ENCODE measurements at places on chromosomes 7 and 10.

GRCh38 chr7:155192961-155193640 lies 104.6 kb upstream of the INSIG1 start:
- DNase-seq: no peak

- no peak for DNase-seq
Observed at GRCh38 chr7:66237906-66238772, 33.0 kb downstream of the TPST1 start.

- no peak for DNase-seq
Observed at GRCh38 chr10:120770496-120770895, 80.7 kb upstream of the WDR11 start.

GRCh38 chr10:11286261-11286852 lies 268.7 kb downstream of the CELF2 start:
- DNase-seq: no peak

DNA sequence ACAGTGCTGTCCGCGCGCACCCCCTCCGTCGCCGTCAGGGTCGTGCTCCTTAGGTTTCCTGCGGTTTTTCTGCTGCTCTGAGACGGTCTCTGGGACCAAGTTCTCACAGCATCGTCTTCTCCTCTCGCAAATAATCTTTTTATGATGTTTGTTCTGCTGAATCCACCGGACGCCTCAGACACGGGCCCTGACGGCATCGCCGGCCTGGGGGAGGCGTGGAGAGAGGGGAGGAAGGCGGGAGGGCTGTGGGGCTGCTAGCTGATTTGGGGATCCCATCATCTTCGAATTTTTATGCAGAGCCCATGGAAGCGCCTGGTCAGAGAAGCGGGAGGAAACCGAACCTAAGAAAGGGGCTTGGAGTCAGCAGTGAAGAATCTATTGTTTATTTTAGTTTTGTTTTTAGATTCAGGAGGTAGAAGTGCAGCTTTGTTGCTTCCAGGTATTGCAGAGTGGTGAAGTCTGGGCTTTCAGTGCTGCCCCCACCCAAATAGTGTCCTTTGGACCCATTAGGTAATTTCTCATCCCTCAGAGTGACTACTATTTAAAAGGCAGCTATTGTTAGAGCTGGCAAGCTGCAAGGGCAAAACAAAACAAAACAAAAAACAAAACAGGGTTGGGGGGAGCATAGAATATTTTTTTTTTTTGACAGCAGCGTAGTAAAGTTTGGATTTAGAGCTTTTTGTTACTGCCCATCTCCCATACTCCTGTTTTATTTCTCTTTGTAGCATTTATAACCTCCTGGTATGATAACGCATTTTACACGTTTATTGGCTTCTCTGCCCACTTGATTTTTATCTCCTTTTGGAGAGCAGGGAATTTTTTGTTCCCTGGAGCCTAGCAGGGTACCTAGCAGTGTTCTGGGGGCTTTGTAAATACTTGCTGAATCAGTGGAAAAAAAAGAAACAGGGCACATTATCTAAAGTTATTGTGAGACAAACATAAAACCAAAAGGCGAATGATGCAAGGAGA lies 92.6 kb downstream of the SPAG6 start:
- no peak for DNase-seq

GRCh38 chr10:15661574-15661973 lies 58.1 kb downstream of the ITGA8 start:
- no peak for DNase-seq

DNA sequence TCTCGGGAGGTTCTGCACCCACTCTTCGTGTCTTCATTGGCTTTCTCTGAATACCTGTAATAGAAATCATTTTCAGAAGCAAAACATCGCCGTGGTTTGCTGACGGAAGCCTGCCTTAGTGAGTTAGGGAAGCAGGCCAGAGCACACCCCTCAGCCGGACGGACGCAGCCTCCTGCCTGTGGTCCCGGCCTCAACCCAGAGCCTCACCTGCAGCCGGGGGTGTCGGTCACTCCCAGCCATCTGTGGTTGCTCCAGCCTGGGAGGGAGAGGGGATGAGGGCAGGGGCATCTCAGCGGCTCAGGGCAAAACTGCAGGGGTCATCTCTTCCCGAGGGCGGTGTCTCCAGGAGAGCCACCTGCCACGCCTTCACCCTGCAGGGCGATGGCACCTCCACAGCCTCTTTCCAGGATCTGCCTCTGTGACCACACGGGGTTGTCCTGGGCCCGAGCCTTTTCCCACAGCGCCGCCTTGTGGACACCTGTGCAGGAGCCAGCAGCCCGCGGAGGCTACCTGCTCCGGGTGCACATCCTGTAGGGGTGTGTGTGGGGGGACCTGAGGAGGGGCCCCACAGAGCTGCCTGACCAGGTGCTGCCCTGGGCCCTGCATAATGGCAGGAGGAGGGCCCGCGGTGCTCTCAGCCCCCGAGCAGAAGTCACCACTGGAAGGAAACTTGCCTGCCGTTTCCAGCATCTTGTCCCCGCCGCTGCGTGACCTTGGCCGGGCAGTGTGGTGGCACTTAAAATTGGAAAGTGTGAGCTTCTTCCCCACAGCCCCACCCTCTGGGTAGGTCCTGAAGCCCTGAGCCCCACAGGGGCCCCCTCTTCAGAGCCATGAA lies 21.6 kb upstream of the AP5Z1 start:
- DNase-seq: no peak

DNA sequence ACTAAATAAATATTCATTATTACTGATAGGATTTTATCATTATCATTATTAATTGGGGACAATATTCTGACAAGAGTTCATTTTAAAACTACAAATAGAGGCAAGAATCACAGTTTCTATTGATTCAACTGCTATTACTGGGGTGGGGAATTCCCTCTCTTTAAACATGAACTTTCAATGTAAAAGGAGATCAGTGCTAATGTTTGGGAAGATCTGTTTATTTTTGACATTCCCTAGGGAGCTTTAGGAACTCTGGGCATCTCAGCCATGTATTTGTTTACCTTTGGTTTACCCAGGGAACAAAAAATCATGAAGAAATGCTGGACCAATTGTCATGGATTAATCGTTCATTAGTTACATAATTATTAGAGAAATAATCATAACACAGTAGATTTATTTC lies 443.2 kb upstream of the AKR1E2 start:
- no peak for DNase-seq

GRCh38 chr10:126463286-126463685 lies 75.0 kb upstream of the ADAM12 start:
- DNase-seq: no peak

DNA sequence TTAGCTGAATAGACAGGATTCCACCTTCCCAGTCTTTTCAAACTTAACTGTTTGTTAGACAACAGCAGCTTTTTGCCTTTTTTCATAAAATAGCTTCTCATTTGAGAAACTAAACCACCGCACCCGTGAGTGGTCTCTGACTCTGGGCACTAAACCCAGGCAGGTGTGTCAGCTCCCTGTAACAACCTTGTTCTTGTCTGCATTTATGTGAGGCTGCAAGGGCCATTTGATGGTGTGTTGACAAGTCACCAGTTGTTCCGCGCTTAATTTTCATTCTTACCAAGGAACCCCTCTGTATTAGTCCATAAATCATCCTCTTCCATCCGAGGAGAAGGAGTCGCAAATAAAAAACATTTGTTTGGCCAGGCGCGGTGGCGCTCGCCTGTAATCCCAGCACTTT lies 1.5 kb downstream of the STOX1 start:
- no peak for DNase-seq

GRCh38 chr10:112526139-112526538 lies 79.1 kb downstream of the VTI1A start:
- DNase-seq: no peak

DNA sequence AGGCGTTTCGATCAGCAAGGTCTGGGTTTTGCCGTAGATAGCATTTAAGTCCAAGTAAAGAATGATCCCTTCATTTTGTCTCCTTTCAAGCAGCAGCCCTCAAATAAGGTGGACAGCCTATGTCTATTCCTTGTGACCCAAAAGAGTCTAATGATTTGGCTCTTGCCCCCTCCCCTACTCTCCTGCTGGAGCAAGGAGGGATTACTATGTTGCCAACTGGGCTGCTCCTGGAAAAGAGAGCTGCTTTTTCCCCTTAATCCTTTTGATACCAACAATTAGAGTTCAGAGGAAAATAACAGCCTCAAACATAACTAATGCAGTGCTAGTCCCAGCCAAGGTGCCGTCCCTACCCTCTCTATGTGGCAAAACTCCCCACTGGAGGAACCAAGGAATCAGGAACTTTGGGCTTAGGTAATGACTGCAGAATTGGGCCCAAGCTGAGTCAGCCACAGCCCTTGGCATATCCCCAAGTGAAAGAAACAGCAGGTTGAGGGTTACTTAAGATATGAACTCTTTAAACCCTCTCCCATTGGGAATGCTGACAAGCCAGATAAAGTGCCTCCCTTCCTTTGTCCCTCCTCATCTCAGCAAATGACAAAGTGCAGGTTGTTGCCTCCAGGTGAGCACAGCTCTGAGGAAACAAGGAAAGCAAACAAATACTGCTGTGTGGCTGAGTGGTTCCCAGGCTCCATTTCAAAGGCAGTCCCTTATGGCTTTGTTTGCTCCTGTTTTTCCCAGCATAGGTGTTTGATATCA lies 643.7 kb downstream of the INHBA start:
- no peak for DNase-seq

DNA sequence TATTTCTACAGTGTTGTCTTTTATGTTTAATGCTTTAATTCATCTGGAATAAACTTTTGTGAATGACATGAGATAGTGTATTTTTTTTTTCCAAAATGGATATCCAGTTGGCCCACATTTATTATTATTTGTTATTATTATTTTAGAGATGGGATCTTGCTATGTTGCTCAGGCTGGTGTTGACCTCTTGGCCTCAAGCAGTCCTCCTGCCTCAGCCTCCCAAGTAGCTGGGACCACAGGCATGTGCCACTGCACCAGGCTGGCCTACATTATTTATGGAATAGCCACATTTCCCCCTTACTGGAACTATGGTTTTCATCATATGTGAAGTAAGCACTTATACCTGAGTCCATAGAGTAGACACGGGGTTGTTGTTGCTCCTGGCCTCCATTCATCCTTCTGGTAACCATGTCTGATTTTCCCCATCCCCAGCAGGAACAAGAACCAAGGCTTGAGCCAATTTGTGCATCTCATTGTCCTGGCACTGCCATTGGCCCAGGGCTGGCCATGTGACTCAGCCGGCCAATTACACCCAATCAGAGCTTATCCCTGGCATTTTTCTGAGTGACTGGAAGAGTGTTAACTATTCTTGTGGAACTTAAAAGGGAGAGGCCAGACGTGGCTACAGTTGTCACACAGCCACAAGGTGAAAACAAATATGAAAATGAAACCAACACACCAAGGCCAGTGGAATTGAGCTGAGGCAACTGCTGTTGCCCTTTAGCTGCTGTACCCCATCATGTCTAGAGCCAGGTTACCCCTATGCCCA lies 23.1 kb downstream of the PRF1 start:
- DNase-seq: no peak

DNA sequence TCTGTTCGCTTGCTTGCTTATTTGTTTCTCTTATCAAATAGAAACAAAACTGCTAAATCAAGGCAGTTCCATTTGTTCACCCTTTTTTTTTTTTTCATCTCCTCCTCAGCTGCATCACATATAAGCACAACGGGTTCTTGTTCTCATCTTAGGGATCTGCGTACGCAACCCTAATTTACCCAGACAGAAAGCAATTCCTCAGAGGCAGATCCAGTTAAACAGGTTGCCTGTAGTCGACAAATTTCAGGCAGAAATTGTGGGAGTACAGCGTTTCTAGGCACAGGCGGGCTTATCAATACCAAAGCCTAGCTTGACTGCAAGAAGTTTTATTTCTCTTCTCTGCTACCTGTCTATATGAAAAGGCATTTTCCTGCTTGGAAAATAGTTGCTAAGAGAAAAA lies 565.4 kb downstream of the NXPH1 start:
- no peak for DNase-seq

GRCh38 chr10:35834877-35835494 lies 192.9 kb upstream of the FZD8 start:
- DNase-seq: no peak

DNA sequence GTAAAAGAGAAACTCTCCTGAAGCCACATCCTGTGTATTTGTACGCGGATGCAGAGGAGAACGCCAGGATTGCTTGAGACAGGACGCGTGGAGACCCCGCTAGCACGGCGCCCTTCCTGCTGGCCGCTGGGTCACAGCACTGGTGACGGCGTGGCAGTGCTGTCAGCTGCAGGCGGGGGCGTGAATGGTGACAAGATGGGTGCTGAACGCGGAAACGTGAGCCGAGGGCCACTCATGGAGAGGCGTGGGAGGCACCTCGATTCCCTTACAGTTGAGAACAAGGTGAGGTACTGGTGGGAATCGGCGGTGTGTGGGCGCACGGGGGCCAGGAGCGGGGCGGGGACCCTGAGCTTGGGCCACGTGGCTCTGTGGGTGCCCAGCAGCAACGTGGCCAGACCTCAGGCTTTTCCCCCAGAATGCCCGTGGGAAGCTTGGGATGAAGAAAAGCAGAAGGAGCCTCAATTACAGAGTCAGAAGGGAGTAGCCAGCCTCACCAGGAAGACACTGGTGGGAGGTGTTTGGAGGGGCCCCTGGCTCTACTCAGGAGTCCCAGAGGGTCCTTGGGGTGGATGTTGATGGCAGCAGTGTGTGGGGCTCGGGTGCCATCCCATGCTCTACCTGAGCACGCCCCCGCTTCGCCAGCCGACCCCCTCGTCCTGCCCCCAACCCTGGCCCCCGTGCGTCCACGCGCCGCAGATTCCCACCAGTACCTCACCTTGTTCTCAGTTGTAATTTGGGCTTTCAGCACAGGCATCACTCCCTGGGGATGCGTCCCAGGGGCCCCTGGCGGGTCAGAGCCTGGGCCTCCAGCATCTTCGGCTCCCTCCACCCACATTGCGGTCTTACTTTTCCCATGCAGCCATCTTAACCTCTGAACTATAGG lies 208.4 kb upstream of the TCERG1L start:
- DNase-seq: no peak

- peak; percentile 92 for DNase-seq
Observed at GRCh38 chr7:149838224-149838991, at the start of gene ZNF862. TSS of gene ZNF862 (plus strand) at chr7:149838375. CDS start at chr7:149838612, 237 bp downstream.

- no peak for DNase-seq
Observed at GRCh38 chr7:135998081-135998480, 20.9 kb upstream of the MTPN start.

DNA sequence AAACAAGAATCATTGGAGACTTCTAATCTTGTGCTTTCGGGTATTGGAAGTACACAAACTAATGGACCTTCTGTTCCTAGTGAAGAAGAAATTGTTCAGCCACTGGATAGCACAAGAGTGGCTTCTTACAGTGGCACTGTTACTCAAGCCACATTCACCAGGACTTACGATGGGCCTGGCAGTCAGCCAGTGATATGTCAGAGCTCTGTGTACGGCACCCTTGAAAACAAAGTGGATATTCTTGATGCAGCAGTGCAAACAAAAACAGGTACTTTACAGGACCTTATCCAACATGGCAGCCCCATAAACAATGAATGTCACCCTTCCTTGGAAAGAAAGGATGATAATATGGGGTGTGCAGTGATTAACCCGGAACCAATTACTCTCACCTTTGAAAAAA lies 61.6 kb downstream of the TASOR2 start:
- DNase-seq: no peak

Data from cortex of kidney (tissue), 1 donor.